CD4-positive, alpha-beta T cell treated with Interferon alpha-2 for 1 hour (primary cell): ENCODE measurements at places on chromosomes 16 and 17.

DNA sequence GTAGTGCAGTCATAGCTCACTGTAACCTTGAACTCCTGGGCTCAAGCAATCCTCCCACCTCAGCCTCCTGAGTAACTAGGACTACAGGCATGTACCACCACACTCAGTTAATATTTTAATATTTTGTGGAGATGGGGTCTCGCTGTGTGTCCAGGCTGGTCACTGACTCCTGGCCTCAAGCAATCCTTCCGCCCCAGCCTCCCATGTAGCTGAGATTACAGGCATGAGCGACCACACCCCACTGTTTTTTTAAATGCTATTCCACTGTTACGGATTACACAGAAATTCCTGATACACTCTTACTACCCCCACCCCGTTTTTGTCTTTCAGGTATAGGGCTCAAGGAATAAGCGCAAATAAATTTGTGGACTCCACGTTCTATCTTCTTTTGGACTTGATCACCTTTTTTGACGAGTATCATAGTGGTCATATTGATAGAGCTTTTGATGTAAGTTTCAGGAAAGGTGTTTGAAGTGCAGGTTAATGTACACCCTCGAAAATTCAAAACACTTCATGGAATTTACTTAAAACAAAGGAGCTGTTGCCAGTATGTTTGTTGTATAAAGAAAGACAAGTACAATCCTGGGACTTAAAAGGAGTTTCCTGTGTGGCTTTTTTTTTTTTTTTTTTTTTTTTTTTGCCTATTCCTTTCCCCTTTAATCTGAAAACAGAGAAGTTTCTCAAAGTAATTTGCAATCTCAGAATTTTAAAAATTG lies 26.2 kb upstream of the SLC12A3 start:
- DNase-seq = no peak

DNA sequence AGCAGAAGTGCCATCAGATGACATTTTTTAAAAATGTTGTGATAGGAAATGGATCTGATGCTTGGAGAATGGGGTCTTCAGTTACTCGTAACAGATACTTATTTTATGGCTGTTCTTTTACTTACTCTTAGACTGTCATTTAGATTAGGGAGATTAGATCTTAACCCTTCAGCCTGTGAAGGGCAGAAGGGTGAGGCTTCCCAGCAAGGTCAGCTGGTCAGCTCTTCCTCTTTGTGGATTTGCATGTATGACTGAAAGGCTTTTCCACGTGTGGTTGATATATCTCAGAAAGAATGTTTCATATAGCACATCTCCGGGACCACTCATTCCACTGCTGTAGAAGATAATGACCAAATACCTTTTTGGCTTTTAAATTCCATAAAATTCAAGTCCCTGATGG lies 27.4 kb downstream of the GRB7 start:
- no peak for DNase-seq

GRCh38 chr17:83036193-83036592 lies 43.2 kb upstream of the METRNL start:
- DNase-seq = no peak

GRCh38 chr16:85810097-85810741 lies 10.7 kb downstream of the COX4I1 start:
- DNase-seq = no peak

GRCh38 chr17:38613981-38614779 lies 8.4 kb upstream of the SRCIN1 start:
- DNase-seq = no peak
